ENCODE measurements at places on chromosomes 3 and 15.
A peak's percentile ranks its signal among the peaks of the same experiment; 100 is the strongest.

GRCh38 chr3:188323067-188323842 is 169.3 kb downstream of the LPP start:
- no peak for DNase-seq

- no peak for DNase-seq
Observed at GRCh38 chr3:127925384-127925783, 10.4 kb downstream of the KBTBD12 start.

GRCh38 chr3:72912532-72912931 is 24.7 kb downstream of the GXYLT2 start:
- DNase-seq, result no peak

DNA sequence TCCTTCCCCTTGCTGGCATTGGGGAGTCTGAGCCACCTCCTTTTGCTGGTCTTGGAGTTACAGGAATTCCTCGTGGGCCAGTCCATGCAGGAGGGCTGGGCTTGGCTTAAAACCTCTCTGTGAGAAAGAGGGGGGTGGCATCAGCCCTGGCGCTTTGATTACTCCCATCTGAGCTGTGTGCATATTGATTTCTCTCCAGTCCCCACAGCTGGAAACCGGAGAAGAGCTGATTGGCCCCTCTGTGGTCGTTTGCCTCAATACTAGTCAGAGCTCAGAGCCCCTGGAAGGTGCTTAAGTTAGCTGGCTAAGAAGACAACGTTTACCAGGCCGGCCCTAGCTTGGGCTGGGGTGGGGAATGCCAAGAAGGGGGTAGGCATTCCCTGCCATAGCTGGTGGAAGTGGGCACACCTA is 4.0 kb upstream of the RASGRF1 start:
- no peak for DNase-seq

DNA sequence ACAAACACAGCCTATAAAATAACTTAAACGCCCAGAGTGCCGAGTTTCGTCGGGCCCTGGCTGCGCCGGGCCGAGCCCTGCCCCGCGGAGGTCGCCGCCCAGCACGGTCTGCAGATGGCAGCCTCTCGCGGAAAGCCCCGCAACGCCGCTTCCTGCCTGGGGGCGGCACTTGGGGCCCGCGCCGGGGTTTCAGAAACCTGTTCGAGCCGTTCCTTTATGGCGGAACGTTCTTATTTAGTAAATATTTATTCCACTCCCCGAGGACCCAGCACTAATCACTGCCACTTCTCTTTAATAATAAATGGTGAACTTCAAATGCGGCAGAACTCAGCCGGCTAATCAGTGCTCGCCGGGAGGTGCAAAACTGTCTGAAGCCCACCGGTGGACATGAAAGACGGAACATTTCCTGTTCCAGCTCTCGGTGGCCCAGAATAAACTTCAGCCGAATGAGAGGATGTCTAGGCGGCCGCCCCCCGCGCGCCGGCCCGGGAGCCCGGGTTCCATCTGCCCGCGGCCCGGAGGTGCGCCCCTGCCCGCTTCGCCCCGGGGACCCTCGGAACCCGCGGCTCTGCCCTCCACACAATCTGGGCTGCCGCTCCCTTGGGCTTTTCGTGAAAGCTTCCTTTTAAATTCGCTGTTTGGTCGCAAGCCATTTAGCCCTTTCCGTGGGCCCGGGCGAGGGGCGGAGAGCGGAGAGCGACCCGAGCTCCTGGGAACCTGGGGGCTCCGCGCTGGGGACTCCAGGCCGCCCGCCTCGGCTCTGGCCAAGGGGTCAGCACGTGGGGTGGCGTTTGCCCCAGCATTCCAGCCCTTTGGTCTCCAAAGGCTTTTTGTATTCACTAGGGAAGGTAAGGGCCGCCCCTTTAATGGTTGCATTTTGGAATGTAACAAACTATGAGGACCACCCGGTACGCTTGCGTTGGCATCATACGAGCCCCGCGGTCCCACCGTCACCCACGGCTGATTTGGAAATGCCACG is 110.8 kb upstream of the ATP11B start:
- DNase-seq, result peak; percentile 57

- DNase-seq, result no peak
Observed at GRCh38 chr3:167862104-167862730, 126.7 kb downstream of the SERPINI1 start.

GRCh38 chr15:101667881-101668280 is 15.7 kb upstream of the TM2D3 start:
- DNase-seq, result no peak

- no peak for DNase-seq
Observed at GRCh38 chr3:42028474-42028873, 62.7 kb upstream of the TRAK1 start.

GRCh38 chr3:73143821-73144237 is 82.4 kb downstream of the EBLN2 start:
- no peak for DNase-seq

DNA sequence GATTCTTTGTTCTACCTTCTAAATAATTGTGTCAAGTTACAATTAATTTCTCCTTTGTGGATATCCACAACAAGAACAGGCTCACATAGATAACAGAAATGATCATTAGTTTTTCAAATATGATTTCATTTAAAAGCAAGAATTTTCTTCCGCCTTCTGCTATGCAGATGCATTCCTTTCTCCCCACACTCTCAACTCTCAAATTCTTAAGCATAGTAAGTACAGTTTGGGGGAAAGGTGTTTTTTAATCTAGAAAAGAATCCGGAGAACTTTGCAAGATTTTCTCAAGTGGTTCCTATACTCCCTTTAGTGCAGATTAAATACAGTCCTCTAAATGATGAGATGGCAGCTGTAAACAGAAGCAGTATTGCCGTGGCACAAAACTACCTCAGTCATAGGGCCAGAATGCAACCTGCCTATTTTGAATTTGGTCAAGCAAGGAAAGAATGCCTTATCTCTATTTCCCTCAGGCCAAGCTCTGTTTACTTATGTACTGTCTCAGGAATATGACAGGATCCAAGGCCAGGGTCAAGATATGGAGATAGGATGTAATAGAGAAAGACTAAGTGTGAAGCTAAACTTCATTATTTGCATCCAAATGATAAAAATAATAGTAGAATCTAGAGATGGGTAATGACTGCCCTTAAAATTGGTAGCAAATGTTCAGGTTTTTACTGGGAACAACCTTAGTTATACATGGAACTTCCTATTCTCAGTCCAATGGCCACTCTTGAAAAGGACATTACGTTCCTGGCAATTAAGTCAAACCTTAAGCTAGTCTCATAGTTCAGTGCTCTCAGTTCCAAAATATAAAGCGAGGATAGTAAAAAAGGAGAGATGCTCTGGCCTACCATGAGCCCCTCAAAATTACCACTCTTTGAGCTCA is 77.3 kb upstream of the PHLDB2 start:
- no peak for DNase-seq

DNA sequence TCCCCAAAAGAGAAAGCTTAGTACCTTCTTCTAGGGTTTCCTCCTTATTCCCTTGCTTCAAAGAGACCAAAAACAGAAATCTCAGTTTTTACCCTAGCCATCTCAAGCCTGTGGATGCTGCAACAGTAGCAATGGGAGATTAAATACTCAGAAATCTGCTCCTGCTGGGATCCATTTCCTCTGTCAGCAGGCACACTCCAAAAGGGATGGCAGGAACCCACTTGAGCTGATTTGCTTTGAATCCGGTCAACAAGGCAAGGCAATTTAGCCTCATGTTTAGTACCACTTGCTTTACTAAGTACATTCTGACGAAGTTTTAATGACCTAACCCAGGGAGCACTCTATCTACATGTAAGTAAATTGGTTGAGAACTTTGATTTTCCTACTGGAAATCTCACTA is 590.0 kb upstream of the ADAMTS9 start:
- no peak for DNase-seq

DNA sequence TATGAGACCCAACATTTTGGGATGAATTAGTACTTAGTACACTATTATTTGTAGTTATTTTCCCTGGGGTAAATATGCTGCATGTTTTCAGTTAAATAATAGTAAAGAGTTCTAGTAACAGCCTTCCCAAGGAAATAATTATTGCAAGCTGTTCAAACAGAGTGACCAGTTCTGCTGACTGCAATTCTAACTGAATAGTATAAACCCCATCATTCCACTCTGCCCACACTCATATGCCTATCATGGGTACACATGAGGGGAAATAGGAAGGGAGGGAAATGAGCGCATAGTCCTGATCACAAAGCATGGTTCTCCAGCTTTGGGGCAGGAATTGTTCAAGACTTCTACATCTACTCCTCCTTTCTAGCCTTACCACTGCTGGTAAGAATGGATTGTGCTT is 18.7 kb downstream of the UQCC5 start:
- no peak for DNase-seq

DNA sequence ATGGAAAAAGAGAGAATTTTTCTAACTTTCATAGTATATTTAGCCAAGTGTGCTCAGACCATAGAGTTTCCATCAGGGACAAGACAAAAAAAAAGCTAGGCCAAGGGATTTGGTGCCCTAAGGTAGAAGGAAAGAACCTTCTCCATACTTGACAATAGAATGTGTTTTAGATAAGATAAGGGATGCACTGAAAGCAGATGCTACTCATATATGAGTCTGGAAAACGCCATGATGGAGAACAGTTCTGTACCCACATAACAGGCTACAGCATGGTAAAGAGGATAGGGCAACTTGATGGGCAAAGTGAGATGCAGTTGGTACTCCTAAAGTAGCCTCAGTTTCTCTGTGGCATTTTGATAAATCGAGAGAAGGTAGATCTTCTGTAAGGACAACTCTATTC is 216.4 kb upstream of the NECTIN3 start:
- no peak for DNase-seq

DNA sequence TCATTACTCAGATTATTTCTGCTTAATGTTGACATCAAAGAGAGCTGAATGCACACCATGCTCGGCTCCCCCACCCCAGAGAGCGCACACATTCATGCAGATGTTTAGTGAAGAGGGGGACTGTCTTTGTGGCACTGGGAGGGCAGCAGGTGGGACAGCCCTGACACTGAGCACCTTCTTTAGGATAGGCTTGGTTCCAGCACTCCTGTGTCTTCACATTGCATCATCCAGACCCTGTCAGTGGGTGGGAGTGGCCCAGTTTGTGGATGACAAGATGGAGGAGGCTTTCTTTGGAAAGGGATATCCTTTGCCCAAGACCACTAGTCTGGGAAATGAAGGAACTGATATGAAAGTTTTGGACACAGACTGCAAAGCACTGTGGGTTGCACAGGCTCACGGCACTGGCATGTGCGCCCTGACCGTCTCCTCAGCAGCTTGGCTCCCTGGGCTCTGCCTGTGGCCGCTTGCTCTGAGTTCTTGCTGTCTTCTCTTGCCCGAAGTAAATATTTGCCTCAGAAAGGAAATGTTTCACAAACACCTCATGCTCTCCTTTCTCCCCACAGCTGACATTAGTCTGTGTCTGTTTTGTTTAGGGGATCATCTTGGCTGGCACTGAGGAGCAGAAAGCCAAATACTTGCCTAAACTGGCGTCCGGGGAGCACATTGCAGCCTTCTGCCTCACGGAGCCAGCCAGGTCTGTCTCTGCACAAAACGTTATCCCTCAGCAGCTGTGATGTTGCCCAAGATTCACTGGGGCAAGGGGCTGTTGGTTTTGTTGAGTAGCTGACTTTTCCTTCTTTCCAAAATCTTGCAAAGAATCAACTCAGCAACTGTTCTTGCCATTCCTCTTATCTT is 16.6 kb downstream of the ACAD9 start:
- DNase-seq, result no peak

DNA sequence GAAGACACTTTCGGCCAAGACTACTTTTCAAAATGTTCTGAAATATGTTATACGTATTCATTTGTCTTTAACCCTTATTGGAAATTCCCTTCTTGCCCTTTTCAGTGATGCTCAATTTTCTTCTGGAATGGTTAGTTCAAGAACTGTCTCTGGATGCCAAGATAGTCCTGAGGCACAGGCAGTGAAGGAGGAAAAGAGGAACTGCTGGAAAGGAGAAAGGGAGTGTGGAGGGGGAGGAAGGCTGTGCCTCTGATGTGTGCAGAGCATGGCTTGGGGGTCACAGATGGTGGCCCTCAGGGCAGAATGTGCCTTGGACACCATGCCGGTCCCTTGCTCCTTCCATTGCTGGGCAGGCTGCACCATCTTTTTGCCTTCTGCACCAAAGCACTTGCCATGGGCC is 73.7 kb downstream of the CEP63 start:
- DNase-seq, result no peak

- no peak for DNase-seq
Observed at GRCh38 chr3:66428733-66429132, 72.1 kb downstream of the LRIG1 start.

DNA sequence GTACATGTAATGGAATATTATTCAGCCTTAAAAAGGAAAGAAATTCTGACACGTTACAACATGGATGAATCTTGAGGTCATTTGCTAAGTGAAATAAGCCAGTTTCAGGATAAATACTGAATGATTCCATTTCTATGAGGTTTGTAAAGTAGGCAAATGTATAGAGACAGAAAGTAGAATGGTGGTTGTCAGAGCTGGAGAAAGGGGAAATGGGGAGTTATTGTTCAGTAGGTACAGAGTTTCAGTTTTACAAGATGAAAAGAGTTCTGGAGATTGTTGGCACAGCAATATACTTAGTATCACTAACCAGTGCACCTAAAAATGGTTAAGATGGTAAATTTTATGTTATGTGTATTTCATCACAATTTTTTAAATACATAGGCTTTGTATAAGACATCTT is 60.6 kb downstream of the USP8 start:
- no peak for DNase-seq

- DNase-seq, result no peak
Observed at GRCh38 chr15:99437315-99438223, 128.2 kb upstream of the MEF2A start.

DNA sequence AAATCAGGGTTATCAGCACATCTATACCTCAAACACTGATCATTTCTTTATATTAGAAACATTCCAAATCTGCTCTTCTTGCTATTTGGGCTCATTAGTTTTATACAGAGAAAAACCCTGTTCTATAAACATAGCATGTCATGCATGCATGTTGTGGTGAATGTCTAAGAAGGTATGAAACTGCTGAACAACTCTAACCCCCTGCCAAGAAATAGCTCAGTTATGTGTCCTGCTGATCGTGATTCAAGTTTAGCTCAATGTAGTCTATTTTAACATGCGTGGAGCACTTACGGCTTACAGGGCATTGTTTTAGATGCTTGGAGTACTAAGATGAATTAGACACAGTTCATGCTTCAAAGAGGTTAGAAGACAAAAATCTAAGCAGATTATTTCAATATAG is 35.8 kb downstream of the MYH15 start:
- DNase-seq, result no peak

- DNase-seq, result no peak
Observed at GRCh38 chr3:172577987-172578570, 54.8 kb upstream of the TNFSF10 start.

DNA sequence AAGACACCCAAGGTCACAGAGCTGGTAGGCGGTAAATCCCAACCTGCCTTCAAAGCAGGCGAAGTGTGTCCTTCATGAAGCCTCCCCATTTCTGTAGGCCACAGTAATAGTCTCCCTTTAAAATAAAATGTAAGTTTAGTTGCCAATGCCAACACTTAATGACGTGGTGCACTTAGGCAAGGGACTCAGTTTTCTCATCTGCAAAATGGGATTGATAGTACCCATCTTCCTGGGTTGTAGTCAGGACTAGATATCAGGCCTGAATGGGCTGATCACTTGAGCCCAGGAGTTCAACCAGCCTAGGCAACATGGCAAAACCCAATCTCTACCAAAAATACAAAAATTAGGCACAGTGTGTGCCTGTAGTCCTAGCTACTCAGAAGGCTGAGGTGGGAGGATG is 114.6 kb downstream of the SHQ1 start:
- DNase-seq, result no peak

GRCh38 chr3:152434142-152434541 is 165.4 kb downstream of the MBNL1 start:
- no peak for DNase-seq

- no peak for DNase-seq
Observed at GRCh38 chr3:67048067-67048714, 50.1 kb downstream of the KBTBD8 start.

Data from activated CD4-positive, alpha-beta T cell treated with anti-CD3 and anti-CD28 coated beads, Interleukin-2, amount 50 U/mL, for 48 hours (primary cell).